ENCODE measurements at places on chromosomes 13 and 19.

- DNase-seq: no peak
Observed at GRCh38 chr19:51726049-51726448, 2.3 kb upstream of the HAS1 start.

DNA sequence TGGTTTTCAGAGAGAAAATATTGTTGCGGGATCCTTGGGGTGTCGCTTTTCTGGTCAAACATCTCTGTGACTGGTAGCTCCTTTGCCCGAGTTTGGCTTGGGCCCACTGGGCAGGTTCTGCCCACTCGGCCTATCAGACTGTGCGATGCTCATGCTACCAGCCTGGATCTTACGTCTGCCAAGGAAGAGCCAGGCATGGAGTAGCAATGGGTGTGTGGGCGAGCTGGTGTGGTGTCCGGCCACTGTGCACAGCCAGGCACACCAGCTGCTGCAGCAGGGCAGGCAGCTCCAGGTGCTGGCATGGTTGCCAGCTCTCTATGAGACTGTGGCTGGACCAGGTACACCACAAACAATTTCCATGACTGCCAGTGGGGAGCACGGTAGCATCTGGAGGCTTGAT, 1351.8 kb upstream of the PCDH20 start:
- no peak for DNase-seq

DNA sequence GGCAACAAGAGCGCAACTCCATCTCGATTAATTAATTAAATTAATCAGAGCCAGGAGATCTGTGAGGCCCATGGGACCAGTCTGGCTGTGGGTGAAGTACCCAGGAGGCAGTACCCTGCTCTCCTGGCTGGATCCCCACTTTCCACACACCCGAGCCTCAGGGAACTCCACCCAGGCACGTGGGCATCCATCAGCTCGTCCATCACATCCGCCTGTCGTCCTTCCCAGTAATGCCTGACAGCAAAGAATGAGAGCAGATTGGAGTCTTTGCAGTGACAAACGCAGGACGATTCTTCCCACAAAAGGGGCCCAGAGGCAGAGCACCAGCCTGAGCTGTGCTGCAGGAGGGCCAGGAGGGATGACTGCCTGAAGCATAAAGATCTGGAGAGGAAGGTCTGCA, 35.8 kb downstream of the VSTM2B start:
- DNase-seq: no peak

DNA sequence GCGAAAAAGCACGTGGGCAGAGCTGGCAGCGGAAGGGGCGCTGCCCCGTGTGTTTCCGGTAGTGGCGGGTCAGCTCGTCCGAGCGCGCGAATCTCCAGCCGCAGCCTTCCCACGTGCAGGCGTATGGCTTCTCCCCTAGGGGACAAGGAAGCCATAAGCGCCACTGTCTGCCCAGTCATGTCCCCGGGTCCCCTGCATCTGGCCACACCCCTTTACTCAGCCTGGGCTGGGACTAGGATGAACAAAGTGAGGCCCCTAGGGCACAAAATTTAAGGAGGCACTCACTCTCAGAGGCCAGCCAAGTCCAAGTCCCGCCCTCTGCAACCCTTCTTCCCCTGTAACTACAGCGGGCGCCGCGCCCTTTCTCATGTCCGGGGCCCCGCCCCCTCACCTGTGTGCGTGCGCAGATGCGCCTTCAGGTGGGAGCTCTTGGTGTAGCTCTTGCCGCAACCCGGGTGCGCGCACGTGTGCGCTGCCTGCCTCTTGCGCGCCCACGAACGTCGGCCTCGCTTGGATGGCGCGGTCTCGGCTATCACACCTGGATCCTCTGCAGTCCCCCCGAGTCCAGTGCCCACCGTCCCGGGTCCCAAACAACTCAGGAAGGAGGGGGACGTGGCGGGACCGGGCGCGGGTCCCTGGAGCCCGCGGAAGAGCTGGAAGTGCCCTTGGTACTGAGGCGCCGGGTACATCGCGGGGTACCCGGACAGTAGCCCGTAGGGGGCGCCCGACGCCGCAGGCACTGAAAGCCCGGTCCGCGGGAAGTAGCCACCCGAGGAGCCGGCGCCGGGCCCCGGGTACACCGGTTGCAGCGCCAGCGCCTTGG, 1.9 kb downstream of the KLF1 start:
- peak; percentile 70 for DNase-seq

DNA sequence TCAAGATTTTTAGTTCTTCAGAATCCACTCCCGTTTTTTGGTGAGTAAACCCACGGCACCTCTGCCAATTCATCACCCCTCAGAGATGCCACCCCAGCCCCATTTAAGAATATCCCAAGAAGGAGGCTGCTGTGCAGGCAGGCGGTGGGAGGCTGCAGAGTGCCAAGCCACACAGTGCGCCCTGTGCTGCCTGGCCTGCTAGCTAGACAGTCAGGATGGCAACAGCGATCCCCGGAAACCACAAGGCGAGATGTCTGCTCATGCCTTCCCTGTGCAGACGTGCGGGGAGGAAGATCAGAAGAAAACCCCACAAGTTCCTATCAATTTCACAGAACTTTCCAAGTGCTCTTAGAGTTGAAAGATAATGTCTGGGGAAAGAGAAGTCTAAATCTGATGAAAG, 64.8 kb upstream of the GPR183 start:
- DNase-seq: peak; percentile 58

- no peak for DNase-seq
Observed at GRCh38 chr13:99217461-99218110, 16.9 kb downstream of the UBAC2 start.

DNA sequence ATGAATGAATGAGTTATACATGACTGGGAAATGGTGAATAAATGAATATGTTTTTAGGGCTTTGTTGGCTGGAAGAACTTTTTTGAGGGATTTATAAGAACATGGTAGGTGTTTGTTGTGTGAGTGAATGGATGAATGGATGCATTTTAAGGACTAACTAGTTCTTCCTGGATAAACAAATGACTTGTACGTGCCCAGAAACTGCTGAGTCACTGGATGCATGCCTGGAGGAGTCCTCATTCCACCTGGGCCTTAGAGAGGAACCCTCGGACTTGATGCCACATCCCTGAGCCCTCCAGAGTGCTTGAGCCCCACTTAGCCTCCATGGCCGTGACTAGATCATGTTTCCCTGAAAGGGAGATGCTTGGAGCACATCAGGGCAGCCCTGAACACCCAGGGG, 153.4 kb downstream of the DPF1 start:
- DNase-seq: no peak

- DNase-seq: no peak
Observed at GRCh38 chr13:89726690-89727435, 1620.6 kb upstream of the MIR17HG start.

GRCh38 chr13:65966991-65967451, 1263.1 kb downstream of the PCDH9 start:
- DNase-seq: no peak

DNA sequence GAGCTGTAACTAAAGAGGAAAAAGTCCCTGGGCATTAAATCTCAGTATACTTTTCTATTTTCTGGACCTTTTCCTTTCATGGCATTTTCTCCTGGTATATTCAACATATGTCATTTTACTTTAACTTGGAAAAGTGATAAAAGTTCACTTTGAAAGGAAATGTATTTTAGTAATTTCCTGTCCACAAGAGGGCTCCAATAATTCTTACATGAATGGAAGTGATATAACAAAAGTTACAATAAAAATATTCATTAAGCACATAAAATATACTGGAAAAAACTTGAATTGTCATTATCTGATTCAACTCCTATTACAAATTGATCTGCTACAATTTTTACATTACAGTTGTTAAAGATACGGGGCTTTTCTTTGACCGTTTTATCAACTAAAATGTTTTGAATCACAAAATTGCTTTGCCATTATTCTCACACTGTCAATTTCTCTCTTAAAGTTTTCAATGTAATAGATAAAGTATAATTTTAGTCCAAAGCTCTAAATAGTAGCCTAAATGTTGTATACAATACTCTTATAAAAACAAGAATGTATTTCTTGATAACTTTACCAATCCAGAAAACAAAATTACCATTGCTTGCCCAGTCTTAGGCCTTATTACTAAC, 4.9 kb downstream of the UBL3 start:
- no peak for DNase-seq

DNA sequence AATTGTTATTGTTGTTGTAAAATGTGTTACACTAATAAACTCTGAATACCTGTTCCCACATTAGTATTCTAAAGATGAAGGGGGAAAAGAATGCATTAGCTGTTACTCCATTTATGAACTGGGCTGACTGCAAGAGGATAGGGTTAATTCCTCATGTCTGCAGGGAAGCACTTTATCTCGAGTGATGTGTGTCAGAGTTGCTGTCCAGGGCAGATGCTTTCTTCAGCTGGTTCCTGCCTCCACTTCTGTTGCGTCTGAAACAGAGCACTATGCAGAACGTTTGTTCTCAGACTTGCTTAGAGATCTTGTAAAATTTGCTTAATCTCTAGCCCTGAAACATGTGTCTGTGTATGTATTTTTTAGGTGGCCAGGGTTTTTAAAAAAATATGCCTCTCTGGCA, 318.8 kb downstream of the SPRY2 start:
- no peak for DNase-seq

DNA sequence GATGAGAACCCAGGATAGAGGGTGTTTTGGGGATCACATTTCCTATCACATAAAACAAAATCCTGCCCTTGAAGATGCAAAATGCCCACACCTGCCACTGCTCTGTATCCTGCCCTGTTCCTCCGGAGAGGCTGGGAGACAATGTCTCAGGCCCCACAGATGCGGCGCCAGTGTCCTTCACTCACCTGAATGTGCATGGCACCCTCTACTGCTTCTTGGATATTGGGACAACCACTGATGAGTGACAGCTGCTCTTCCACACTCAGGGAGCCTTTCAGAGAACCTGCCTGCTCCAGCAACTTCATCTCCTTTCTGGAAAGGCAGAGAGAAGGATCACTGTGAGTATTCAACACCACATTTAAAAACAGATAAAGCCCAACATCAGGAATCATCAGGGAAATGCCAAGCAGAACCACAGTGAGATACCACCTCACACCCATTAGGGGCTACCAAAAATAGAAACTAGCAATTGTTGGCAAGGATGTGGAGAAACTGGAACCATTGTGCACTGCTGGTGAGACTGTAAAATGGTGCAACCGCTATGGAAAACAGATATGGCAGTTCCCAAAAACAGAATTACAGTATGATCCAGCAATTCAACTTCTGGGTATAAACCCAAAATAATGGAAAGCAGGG, 36.4 kb downstream of the CRYL1 start:
- peak; percentile 28 for DNase-seq
